NCI-H2029 (cell line): ENCODE measurements at places on chromosomes 4 and X.

DNA sequence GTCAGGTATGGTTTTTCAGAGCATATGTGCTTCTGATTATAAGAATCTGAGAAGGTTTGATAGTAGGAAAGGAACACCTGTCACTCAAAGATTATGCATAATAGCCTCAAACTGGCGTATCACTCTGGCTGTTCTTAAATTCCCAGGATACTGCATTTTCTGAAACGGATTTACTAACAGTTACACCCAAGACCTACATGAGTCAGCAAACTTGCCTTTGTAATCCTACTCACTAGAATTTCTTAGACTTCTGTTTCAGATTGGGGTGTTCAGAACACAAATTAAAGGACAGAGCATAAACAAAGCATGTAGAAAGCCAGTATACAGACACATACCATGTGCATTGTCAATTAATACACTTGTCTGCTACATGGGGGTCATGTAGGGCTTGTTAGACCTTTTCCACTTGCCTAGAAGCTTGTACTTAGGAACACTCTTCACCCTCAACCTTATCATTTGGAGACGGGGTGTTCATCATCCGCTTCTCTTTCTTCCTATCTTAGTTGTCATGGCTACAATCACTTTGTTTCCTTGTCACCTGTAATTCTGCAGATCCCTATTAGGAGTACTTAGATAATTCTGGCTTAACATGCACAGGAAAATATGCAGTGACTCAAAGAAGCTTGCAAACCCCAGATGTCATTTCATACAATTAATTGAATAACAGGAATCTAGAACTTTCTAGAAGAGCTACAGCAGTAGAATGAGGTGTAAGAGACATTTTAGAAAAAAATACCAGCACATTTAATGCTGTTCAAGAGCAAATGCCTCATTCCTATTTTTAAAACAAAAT lies 593.0 kb upstream of the TENM3 start:
- no peak for DNase-seq

DNA sequence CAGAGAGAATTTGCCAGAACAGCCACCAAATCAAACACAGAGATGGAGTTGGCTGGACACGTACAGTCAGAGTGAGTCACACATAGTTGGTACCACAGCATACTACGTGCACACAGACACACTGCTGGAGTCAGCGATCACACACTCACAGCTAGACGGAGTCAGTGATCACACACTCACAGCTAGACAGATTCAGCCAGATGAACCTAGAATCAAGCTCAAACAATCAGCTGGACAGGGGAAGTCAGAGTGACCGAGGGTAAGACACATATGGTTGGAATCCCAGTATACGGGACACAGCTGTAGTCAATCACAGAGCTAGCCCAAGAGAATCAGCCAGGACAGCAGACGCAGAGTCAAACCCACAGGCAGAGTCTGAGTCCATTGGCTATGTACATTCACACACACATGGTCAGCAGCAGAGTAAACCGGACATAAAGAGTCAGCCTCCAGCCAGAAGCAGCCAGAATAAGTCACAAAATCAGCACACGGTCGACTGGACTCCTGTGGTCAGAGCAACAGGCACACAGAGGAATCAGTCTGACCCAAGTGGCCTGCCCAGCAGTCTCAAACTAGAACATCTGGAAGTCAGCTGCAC lies 4.6 kb downstream of the SLC38A5 start:
- no peak for DNase-seq

- DNase-seq = no peak
Observed at GRCh38 chrX:150886381-150886780, 12.1 kb downstream of the CD99L2 start.

GRCh38 chr4:172352356-172352755 lies 539.2 kb downstream of the GALNTL6 start:
- no peak for DNase-seq

DNA sequence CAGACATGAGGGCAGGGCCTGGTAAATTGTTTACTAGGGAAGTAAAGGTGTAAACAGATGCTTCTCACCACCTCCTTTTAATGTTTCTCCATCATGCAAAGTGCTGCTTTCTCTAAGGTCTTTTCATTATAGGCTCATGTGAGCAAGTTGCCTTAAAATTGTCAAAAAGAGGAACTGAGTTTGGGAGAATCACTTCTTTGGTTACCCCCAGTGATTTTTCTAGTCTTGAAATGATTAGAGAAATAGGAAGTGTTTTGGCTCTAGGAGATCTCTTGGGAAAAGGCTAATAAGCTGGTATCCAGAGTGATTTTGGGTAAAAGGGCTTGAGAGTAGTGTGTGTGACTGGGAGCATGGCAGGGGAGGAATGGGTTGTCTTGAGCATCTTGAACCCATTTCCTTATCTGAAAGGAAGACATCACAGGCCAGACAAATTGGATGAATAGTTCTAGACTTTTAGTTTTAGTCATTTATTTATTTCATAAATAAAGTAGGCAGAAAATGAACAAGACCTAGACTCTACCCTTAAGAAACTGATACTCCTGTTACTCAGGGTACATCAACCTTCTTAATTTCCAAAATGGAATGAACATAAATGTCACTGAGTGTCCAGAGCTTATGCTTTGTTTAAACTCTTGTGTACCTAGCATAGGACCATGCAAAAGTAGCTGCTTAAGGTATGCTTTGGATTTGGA lies 14.2 kb downstream of the GRPR start:
- DNase-seq = no peak

- DNase-seq = no peak
Observed at GRCh38 chr4:132195176-132195575, 953.9 kb upstream of the PCDH10 start.

GRCh38 chr4:40718586-40718985 lies 31.2 kb upstream of the NSUN7 start:
- DNase-seq = peak; percentile 46

GRCh38 chrX:56278692-56279091 lies 46.5 kb downstream of the KLF8 start:
- DNase-seq = no peak
